Hematopoietic multipotent progenitor cell treated with erythropoietin and hydrocortisone succinate and interleukin-3 and kit ligand, for 4 days (in vitro differentiated cells): ENCODE measurements at places on chromosomes 4 and X.

DNA sequence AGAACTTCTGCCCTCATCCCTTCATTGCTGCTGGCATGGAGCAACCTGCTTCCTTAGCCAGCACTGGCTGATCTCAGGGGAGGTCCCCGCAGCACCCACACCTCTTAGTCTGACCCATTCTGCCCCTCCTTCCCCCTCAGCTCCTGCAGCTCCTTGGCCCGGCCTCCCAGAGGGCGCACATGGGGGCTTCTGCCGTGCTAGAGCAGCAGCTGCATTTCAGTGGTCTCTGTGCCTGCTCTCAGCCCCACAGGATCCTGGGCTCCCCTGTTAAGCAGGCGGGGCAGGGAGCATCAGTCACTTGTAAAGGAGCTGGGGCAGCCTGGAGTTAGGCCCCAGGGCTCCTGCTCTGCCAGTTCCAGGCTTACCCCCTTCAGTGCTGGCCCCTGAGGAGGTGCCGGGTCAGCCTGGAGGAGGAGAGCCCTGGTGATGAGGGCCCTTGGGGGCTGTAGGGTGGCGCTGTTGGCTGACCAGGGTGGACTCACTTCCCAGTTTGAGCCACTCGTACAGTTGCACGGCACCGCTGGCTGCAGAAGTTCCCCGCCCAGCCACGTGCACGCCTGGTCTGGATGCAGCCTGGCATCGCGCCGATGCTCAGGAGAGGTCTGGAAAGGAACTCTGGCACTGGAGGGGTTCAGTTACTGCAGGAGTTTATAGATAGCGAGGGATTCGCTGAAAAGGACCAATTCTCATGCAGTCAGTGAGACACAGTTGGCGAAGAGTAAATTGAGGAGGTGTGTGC, 85.1 kb upstream of the PSAPL1 start:
- DNase-seq = no peak

- DNase-seq = no peak
Measured at GRCh38 chr4:2886622-2887021, 43.0 kb downstream of the ADD1 start.

- no peak for DNase-seq
Measured at GRCh38 chr4:10856271-10856782, 171.8 kb upstream of the CLNK start.

- DNase-seq = peak; percentile 1
Measured at GRCh38 chr4:162841753-162842152, 324.9 kb downstream of the NAF1 start.

DNA sequence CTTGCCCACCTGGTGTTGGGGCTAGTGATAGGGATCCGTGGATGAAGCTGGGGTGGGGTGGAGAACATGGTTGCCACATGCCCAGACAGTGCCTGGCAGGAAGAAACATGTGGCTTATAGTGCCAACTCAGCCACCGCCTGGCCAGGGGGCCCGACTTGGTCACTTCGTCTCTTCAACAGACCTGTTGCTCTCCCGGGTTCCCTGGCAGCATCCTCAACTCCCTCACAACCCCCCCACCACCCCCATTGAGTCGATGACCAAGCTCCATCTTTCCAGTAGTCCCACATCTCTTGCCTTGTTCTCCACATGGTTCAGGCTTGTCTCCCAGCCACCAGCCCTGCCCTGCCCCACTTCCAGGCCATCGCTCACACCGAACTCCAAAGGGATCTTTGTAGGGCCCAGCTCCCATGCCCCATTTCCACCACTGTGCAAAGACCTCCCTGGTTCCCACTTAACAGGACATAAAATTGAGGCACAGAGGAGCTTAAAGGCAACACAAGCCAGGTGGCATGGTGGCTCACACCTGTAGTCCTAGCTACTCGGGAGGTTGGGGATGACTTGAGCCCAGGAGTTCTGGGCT, 7.8 kb downstream of the PNCK start:
- no peak for DNase-seq

DNA sequence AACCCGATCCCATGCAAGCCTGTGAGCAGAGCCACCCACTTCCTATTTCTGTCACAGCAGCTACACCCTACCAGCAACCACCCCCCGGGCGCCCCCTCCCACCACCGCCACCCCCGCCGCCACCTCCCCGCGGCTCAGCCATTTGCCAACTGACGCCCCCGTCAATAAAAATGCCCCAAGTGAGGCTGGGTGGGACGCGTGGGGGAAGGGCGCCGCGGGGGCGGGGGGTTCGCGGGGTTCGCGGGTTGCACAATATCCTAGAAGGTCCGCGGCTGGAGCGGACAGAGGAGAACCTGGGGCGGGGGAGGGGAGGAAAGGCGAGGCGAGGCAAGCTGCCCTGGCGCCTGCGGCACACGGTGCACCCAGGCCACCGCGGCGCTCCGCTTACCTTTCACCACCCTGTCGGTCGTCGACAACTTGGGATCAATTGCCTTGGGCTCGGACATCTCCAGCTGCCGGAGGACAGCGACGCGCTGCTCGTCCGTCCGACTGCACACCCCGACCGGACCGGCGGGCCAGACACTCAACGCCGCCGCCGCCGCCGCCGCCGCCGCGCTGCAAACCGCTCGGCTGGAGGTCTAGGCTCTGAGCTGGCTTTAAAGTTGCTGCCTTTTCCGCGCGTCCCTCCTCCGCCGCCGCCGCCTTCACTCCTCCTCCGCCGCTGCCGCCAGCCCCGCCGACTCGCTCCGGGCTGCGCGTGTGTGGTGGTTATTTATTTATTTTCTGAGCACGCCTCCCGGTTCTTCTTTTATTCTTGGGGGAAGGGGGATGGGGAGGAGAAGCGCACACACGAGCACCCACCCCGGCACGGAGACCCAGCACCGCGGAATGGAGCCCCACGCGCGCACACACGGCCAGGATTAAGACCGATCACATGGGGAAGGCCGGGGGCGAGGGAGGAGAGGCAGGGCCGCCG, 717 bp downstream of the PPP3CA start:
- DNase-seq = peak; percentile 83

- no peak for DNase-seq
Measured at GRCh38 chr4:87035881-87036509, 101.2 kb downstream of the AFF1 start.

GRCh38 chrX:68179355-68179754, 253.9 kb downstream of the OPHN1 start:
- no peak for DNase-seq

GRCh38 chr4:73589261-73589847, 30.9 kb downstream of the RASSF6 start:
- no peak for DNase-seq

GRCh38 chr4:170088716-170089115, 1.0 kb downstream of the AADAT start:
- DNase-seq = no peak

DNA sequence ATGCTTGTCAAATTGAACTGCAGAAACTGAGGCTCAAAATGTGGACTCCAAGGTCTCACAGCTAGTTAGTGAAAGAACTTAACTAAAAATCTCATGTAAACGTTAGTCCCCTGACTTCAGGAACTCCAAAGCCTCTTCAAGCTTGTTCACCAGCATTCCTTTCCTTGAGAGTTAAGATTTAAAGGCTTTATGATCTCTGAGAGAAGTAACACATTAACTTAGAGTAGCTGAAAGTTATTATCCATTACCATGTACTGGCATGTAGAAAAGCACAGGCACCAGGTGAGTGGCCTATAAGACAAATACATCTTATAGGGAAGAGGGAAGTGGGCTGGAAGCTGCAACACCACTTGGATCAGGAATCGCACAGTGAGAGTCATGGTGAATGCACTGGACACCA, 15.3 kb downstream of the PARM1 start:
- DNase-seq = no peak
